H4 (cell line): ENCODE measurements at places on chromosomes 16 and 17.

DNA sequence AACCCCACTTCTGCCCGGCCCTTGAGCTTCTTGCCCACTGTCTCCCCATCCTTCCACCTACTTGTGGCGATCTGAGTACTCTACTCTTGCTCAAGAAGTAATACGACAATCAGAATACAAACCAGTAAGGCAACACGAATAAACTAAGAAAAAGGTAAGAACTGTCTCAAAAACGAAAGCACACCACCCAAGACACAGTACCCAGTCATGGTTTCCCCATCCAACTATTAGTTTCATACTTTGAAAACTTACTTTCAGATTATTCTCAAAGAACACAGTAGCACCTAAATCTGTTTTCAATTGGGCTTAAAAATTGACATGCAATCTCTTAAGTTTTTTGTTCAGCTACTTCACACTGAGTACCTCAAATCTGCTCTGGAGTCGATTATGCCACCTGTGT lies 13.9 kb downstream of the GINS2 start:
- no peak for DNase-seq

DNA sequence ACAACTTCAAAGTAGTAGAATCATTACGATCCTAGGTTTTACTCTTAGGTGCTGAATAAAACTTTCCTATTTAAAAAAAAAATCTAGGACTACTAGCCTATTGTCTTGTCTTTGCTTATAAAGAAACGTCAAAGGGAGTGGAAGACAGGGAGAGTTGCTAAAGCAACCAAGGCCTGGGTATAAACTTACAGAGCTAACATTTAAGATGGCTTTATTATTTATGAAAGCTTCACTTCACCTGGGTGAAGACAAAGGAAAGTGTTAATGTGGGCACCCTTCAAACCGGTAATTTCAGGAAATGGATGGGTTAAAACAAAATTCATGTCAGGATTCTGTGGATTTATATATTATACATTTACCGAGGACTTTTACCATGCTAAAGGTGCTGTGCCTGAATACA lies 2.5 kb downstream of the DUSP14 start:
- DNase-seq = no peak

- no peak for DNase-seq
Measured at GRCh38 chr16:64629622-64630021, 492.2 kb downstream of the CDH11 start.

DNA sequence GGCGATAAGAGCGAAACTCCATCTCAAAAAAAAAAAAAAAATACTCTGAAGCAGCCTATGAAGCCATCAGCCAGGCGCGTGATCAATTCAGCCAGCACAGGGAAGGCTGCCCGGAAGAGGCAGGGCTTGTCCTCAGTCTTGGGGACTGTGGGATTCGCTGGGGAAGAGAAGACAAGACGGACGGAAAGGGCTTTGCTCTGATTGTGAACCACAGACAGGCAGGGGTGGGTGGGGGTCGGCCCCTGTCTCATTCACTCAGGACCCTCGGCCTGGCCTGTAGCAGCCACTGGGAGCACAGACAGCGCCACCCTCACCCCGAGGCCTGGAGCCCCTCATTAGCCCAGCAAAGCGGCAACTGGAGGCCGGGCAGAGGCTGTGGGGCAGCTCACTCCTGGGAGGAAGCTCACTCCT lies 37.2 kb downstream of the ABR start:
- no peak for DNase-seq

DNA sequence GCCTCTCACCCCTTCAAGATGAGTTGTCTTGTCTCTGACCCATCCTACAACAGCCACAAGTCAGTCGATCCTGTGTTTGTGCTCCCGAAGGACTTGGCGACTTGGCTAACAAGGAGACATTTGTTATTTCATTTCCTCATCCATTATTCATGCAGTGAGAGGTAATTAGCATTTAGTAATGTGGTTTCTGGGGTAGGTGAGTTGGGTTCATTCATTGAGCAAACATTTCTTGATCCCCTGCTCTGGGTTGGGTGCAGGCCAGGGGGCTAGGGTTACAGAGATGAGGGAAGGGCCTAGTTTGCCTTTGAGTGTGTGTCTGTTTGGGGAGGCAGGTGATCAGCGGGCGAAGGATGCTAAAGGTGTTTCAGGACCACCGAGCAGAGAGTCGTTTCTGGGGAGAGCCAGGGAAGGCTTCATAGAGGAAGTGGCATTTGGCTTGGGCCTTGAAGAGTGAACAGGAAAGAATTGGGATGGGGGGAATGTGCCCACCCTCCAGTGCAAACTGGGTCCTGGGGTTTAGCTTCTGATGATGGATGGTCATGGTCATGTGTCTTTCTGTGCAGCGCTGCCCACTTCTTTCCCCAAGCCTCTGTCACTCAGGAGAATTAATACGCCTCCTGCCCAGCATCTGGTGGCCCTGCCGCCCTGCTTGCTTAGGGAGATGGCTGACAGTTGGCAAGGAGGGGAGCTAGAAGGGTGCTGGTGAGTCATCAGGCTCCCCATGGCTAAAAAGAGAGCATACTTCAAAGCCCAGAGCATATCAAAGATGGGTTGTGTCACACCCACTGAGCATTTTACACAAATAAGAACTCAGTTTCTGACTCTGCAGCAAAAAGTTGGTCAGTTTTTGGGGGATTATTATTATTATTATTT lies 38.5 kb downstream of the MSI2 start:
- no peak for DNase-seq

- no peak for DNase-seq
Measured at GRCh38 chr16:25081702-25082101, 29.8 kb upstream of the LCMT1 start.

GRCh38 chr17:38872671-38873385 lies 3.0 kb downstream of the LASP1 start:
- DNase-seq = no peak

DNA sequence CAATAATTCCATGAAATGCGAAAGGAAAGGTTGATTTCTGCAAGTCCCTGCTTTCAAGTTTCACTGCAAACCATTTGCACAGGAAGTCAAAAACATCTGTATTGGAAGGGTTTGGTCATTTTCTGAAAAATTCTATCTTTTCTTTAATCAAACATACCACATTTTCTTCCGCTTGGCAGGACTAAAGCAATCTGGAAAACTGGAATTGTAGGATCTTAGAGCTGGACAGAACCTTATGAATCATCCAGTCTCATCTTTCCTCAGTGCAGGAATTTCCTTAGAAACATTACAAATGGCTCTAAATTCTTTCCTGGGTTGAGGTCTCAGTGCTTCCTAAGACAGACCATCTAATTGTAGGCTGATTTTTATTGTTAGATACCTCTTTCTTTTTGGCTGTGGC lies 111.5 kb upstream of the ELAC2 start:
- DNase-seq = no peak

DNA sequence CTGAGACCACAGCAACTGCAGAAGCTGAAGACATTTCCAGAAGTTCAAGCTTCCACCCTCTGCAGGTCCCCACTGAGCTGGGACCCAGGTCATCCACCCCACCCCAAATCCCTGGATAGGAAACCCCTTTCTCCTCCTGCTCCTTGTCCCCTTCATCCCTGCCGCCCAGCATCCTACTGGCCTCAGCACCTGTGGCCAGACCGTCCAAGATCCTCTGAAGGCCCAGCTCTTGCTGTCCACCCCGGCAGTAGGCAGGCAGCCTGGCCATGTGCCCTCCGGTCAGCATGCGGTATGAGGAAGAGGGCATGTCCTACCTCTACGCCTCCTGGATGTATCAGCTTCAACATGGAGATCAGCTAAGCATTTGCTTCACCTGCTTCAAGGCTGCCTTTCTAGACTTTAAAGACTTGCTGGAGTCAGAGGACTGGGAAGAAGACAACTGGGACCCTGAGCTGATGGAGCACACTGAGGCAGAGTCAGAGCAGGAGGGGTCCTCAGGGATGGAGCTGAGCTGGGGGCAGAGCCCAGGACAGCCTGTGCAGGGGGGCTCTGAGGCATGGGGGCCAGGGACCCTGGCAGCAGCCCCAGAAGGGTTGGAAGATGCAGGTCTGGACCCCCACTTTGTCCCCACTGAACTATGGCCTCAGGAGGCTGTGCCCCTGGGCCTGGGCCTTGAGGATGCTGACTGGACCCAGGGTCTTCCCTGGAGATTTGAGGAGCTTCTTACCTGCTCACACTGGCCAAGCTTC lies 3.0 kb downstream of the TEX19 start:
- DNase-seq = no peak

- DNase-seq = no peak
Measured at GRCh38 chr16:27334838-27335237, 21.1 kb downstream of the IL4R start.

DNA sequence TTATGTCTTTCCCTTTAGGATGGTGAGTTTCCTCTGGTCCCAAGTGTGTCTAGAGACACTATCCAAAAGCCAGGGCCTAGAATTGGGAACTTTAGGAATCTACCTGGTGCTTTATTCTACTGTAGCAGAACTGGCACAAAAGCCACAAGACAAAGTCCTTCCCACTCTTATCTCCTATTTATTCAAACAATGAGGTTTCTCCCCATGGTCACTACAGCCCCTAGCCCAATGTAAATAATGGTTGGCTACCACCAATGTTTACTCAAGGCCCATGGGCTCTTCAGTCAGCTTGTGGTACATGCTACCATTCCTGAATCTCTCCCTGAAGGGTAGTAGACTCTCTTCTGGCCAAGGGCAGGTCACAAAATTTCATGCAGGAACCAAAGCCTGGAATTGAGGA lies 789.4 kb upstream of the KIF2B start:
- no peak for DNase-seq

DNA sequence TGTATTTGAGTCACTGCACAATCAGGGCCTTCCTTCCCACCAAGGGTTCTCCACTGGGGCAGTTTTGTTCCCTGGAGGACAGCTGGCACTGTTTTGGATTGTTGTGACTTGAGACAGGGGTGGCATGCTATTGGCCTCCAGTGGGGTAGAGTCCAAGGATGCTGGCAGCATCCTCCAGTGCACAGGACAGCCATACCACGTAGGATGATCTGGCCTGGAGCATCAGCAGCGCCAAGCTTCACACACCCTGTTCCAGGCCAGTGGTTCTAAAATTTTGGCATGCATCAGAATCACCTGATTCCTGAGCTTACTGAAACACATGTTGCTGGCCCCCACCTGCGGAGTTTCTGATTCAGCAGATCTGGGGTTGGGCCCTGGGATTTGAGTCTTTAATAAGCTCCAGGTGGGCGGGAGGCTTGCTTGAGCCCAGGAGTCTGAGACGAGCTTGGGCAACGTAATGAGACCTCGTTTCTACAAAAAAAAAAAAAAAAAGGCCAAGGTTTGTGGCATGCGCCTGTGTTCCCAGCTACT lies 83.2 kb downstream of the MGAT5B start:
- DNase-seq = no peak

DNA sequence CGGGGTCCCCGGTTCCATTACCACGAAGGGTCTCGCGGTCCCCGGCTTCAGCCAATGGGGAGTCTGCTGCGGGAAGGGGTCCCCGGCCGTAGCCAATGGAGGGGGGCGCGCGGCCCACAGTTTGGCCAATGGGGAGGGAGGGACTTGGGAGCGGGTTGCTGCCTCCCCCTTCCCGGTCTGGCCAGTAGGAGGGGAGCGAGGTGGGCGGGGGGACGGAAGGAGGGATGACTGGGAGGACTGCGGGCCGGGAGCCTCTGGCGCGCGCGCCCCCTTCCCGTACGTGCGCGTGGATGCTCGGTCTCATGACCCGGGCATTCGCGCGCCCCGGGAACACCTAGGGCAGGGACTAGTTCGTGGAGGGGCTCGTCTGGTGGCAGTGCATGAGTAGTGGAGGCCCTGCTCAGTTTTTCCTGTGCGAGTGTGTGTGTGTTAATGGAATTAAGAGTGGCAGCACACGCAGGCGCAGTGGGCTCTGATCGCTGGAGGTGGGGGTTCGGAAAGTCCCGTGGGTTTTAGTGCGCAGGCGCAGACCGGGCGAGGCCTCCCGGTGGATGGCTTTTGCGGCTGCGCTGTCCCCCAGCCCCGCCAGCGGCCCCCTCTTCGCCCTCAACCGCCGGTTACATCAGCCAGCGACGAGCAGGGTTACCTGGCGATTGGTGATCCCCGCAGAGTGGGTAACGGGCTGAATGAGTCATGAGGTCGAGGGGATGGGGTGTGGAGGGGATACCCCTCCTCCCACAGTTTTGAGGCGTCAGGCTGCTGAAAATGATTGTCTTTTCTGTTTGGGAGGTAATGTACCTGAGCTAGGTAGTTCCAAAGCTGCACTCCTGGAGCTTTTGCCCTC lies 1.3 kb downstream of the ATXN2L start:
- peak; percentile 97 for DNase-seq

DNA sequence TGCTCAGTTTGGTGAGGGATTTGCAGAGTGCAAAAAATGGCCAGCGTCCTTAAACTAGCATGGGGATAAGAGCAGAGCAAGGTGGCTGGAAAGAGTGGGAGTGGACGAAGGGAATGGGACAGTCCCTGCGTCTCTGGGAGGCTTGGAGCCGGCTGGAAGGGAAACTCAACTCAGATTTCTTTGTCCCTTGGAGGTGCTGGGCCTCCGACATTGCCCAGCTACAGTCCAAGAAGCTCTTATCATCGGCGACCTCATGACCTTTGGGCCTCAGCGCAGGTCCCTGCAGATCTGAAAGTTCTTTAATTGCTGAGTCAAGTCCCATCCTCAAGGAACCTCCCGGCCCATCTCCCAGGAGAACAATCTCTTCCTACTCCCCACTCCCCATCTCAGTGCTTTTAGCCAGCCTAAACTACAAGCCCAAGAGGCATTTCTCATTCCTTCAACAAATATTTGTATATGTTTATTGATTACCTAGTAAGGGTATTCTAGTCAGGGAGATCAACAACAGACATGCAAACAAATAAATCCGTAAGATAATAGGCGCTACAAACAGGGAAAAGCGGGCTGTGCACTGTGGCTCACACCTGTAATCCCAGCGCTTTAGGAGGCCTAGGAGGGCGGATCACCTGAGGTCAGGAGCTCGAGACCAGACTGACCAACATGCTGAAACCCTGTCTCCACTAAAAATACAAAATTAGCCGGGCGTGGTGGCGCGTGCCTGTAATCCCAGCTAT lies 985 bp upstream of the TMEM107 start:
- no peak for DNase-seq

GRCh38 chr17:50953831-50954601 lies 87.9 kb upstream of the TOB1 start:
- no peak for DNase-seq

DNA sequence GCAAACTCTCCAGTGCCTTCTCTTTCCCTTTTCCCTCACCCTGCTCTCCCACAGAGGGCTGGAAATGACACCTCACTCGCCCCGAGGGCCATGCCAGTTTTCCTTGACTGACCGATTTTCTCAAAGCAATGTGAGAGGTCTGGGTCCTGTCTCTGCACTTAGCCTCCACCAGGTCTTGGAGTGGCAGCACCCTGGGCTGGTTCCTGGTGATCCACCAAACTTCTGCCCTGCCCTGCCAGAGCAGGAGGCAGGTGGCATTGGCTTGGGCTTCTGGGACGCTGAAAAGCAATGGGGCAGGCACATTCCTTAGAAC lies 97.5 kb downstream of the RAB11FIP4 start:
- DNase-seq = no peak

GRCh38 chr16:49932946-49933345 lies 77.0 kb upstream of the ZNF423 start:
- DNase-seq = no peak

- no peak for DNase-seq
Measured at GRCh38 chr17:78422267-78422605, 43.8 kb downstream of the PGS1 start.
